ENCODE measurements at places on chromosomes 6 and 20. TPM values are rescaled to one million over a fixed set of nuclear protein-coding genes. Genes with fewer than 3 reads are reported as not detected.

GRCh38 chr20:39563349-39563748 is 601.2 kb downstream of the DHX35 start:
- no peak for DNase-seq

DNA sequence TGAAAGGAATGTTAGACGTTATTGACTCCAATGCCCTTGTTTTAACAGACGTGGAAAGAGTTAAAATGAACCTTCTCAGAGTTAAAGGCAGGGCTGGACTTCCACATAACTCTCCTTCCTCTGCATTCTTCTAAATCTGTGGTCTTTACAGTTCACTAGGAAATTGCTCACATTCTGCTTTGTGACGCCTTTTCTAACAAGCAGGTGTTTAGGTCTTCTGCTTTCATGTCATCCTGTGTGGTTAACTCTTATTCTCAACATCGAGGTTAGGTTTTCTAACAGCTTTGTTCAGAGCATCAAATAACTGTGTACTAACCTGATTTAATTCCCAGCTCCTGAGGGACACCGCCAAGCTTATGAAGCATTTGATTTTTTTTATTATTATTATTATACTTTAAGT is 81.3 kb upstream of the NT5E start:
- DNase-seq, result no peak

DNA sequence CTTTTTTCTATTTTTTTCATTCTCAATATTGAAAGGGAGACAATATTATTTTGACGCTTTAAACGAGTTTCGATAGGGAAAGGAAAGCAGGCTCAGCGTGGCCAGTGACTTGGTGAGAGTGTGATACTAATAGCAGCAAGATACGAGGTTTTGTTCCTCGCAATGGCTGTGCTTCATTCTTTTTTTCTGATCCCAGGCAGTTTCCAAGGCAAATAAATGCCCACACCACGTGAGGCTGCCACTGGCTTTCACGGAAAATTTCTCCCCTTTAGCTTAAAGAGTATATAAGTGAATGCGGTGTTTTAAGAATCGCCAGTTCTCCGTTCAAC is 196.4 kb upstream of the ZNF184 start:
- DNase-seq, result no peak

- DNase-seq, result no peak
These were observed 76.1 kb downstream of the SULF2 start for GRCh38 chr20:47708953-47709833.

DNA sequence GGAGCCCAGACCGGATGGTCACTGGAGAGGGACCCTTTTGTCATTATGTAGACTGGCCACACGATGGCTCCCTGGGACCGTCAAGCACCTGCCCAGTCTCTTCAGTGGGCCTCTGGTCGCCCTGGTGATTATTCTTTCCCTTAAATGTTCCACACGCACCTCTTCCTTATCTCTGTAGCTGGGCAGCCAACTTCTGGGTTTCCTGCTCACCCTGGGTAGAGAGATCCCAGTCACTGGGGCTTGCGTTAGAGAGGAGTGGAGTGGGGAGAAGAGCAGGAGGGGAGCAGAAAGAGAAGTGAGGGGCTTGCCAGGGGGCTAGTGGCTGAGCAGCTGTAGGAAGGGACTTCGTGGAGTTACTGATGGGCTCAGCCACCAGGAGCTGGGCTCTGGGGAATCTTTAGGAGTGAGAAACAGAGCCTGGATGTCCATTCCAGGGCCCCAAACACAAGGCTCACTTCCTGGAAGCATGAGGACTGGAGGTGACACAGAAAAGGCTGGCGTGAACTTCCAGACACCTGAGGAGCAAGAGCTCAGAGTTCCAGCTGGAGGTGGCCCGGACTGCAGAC is 150.1 kb downstream of the DHX35 start:
- no peak for DNase-seq

GRCh38 chr20:62840244-62841197 is 21.1 kb downstream of the TCFL5 start:
- DNase-seq, result no peak

- DNase-seq, result no peak
These were observed 89.7 kb downstream of the MDGA1 start for GRCh38 chr6:37607944-37608343.

GRCh38 chr6:71420693-71421328 is 132.2 kb downstream of the OGFRL1 start:
- peak; percentile 82 for DNase-seq

DNA sequence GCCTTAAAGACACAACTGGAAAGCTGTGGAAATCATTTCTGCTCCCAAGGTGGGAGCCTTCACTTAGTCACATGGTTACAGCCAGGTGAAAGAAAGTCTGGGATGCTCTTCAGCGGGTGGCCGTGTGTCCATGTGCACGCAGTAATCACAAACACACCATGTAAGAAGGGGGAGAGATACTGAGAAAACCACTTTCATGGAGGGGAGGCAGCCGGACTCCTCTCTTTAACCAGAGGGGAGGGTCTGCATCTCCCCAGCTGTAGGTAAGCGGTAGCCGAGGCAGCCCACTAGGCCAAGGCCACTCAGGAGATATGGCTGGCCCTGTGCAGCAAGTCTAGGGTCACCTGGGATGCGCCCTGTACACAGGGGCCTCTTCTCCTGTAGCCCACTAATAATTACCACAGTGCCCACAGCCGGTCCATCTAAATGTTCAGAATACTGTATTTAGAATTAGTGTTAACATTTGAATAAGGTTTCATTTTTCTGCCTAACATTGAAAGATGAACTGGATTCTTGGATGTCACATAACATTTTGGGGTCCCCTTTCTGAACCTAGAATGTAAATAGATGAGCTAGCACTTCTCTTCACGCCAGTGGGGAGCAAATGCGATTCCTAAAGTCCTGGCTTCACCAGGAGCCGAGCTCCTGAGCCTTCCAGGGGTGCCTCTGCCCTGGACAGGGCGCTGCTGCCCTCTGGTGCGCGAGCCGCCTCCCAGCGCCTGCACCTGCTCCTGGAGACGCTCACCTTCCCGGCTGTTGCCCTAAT is 15.9 kb downstream of the GPR31 start:
- DNase-seq, result no peak

GRCh38 chr6:32196682-32197616 is 4.5 kb upstream of the GPSM3 start:
- no peak for DNase-seq

DNA sequence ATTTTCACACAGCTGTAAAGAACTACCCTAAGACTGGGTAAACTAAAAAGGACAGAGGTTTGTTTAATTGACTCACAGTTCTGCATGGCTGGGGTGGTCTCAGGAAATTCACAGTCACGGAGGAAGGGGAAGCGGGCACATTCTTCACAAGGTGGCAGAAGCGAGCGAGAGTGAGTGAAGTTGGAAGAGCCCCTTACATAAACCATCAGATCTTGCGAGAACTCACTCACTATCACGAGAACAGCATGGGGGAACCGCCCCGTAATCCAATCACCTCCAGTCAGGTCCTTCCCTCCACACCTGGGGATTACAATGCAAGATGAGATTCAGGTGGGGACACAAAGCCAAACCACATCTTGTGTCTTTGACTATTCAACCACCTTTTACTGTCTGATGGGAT is 700.5 kb downstream of the TENT5A start:
- DNase-seq, result no peak

DNA sequence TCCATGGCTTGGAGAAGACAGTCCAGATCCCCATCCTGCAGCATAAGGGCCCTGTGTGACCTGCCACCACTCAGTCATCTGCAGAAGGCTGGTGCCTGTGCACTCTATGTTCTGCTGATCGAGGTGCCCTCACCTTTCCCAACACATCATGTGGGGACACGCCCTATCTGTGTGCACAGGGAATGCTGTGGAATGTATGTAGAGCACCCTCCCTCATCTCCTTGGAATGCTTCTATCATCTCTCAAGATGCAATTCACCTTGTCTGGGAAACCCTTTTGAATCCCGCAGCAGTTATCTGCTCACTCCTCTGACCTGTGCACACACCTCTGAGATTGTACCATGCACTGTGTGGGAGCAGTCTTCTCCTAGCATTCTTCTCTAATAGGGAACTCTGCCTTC is 207.2 kb upstream of the SSTR4 start:
- no peak for DNase-seq

- DNase-seq, result no peak
These were observed 173.1 kb downstream of the ZMYND8 start for GRCh38 chr20:47183367-47183766.

The OCSTAMP gene
- not detected for total RNA-seq

The WFDC10B gene
- total RNA-seq, result not detected

The CCN5 gene
- 75.5 TPM for total RNA-seq

The LTB gene
- total RNA-seq, result 1.6 TPM

The BPIFA2 gene
- not detected for total RNA-seq

The MLN gene
- total RNA-seq, result not detected

The ANGPT4 gene
- total RNA-seq, result 27.6 TPM

The TNFAIP3 gene
- total RNA-seq, result 24.2 TPM

The POLR1H gene
- total RNA-seq, result 23.2 TPM
